ENCODE measurements at places on chromosomes 11 and 22.

- no peak for DNase-seq
Measured at GRCh38 chr11:121425828-121426227, 26.3 kb upstream of the SORL1 start.

DNA sequence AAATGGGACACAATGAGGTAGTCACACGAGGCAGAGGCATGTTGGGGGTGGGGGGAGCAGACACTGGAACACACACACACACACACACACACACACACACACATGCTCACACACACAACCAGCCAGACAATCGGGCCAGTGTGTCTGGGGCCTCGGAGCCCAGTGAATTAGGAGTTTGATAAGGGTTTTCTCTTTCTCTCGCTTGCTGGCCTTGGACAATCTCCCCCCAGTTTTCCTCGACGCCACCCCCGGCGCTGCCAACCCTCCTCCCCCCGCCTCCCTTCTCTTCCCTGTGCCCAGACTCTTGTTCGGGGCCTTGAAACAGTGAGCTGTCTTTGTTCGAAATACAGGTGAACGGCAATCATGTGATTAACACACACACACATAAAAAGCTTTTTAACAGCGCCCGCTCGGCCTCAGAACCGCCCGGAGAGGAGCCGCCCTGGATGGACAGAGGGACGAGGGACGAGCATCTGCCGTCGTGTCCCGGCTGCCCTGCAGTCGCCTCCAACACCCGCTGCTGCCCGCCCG, 1.5 kb upstream of the SOX10 start:
- no peak for DNase-seq

DNA sequence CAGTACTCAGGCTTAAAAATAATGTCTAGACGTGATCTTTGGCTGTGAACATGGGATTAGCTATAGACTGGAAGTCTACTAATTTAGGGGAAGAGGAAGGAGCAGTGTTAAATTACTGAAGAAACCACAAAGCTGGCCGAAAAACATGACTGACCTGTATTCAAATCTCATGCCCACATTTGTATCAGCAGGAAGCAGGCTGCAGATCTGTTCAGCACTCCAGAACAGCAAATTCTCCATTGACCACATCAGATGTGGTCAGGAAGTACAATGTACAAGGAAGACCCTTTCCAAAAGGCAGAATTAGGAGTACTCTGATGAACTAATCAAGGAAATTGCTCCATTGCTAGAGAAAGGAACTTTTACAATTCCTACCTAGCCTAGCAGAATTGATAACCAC, 31.7 kb downstream of the DCDC1 start:
- no peak for DNase-seq

- DNase-seq = no peak
Measured at GRCh38 chr11:114060392-114061047, 1.0 kb downstream of the ZBTB16 start.

GRCh38 chr22:37533995-37534394, 14.8 kb upstream of the CARD10 start:
- peak; percentile 85 for DNase-seq

GRCh38 chr11:130308886-130309285, 5.8 kb downstream of the ZBTB44 start:
- peak; percentile 49 for DNase-seq

- DNase-seq = no peak
Measured at GRCh38 chr11:70134490-70134889, 56.4 kb downstream of the ANO1 start.

GRCh38 chr11:31764261-31764660, 46.9 kb downstream of the PAX6 start:
- DNase-seq = no peak
